Gastroesophageal sphincter (tissue), 4 donors: ENCODE measurements at places on chromosomes 4 and X. TPM values are rescaled to one million over a fixed set of nuclear protein-coding genes. Genes with fewer than 3 reads are reported as not detected.

DNA sequence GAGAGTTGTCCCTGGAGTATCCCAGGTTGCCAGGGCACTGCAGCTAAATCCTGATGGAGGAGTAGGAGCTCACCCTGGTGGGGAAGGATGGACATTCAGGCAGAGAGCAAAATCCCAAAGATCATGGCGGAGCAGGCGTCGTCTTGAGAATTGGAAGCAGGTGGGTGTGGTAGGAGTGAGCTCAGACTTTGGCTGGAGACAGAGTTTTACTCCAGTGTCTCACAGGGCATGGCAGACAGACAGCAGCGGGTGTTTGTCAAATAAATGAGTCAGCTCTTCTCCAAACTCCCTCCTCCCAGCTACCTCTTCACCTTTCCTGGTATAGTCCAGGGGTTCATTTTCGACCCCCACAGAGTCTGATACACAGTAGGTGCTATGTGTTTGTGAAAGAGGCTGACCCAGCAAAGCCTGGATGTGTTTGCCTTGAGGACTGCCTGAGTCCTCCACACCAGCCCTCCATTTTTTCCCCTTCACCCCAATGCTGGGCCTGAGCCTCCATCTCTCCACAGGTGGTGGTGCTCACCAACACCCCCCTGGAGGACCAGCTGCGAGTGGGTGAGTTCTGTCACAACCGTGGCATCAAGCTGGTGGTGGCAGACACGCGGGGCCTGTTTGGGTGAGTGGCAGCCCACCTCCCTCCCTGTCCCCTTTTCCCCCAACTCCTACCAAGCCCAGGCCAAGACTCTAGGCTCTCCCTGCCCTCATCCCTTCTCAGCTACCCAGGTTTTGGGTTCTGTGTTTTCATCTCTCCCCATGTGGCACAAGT is 6.9 kb downstream of the UBA1 start:
- ATAC-seq = peak; percentile 74

DNA sequence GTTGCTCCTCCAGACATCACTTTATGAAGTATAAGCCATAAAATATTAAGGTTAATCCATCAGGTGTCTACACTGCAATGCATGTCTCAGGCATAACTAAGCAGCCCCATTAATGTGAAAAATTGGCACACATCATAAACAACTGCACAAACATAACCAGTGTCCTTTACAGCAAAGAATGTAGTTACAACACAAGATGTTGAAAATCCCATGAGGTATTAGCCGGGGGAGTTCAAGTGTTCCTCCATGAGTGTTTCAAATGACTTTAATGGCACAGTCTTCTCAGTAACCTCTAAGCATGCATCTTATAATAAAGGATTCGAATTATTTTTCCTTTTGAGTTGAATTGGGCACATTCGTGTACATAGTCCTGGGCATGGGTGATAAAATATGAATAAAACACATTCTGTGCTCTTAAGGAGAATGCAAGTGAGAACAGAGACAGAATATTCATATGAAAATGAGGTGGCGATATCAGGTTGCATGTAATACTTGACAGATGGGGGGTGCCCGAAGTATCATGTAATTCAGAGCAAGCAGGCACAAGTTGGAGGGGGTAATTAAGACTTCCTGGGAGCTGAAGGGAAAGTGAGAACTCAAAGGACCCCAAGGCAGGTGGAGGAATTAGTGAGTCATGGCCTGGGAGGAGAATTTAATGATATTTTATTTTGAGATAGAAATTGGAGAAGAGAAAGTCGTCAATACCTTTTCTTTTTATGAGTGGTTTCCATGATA is 18.2 kb upstream of the VCX2 start:
- no peak for ATAC-seq

GRCh38 chr4:168076989-168077725 is 15.2 kb upstream of the ANXA10 start:
- ATAC-seq = no peak

- ATAC-seq = no peak
Observed at GRCh38 chr4:137623013-137623412, 90.7 kb upstream of the PCDH18 start.

- ATAC-seq = no peak
Observed at GRCh38 chrX:24412637-24413363, 52.3 kb upstream of the PDK3 start.

DNA sequence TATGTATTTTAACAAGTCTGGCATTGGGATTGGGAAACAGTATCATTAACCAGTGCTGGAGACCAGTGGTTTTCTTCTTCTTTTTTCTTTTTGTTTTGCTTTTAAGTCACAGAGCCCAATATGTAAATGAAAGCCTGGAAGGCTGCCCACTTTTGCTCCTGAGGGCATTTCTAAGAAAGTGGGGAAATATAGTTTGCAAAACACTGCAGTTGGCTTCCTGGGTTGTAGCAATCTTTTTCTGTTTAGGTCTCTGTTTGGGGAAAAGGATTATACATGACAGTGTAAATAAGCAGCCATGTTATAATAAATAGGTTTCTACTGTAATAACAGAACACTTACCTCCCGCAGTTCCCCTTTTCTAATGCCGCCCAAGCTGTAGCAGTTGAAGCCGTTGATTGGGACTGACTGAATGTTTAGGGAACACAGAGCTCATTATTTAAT is 105.5 kb downstream of the TMEM164 start:
- no peak for ATAC-seq

GRCh38 chr4:185099024-185099682 is 43.9 kb upstream of the SLC25A4 start:
- ATAC-seq = no peak

DNA sequence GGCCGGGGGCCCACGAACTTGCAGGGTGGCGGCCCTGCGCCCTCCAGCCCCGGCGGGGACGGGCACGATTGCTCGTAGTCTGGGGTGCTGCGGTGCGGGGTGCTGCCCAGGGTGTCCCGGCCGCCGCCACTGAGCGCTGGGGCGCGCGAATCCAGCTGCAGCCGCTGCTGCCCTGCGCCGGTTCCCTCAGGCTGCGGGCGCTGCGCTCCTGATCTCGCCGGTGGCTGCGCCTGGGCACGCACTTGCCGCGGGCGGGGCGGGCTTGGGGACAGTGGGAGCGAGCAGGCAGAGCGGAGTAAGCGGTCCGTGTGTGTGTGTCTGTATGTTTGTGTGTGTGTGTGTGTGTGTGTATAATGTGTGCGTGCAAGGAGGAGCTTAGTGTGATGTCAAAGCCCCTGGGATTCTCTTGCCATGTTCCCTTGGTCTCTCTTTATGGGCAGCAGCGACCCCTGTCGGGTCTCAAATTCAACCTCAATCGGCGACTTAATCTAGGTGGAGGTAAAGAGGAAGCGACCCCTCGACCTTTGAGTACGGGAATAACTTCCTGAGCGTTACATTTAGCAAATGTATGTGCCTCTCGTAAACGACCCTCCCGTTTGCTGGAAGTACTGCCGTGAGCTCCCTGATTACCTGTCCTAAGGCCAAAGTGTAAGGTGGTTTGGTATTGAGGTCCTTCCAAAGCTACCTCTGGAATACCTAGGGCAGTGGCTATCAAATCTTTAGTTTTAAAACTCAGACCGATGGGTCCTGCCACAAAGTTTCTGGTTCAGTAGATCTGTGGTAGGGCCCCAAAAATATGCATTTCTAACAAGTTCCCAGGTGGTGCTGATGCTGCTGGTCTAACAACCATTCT is at the start of gene RNF150:
Gene RNF150 (minus strand): TSS at position 324 of the 853 bp plus-strand sequence.
- ATAC-seq = peak; percentile 80

DNA sequence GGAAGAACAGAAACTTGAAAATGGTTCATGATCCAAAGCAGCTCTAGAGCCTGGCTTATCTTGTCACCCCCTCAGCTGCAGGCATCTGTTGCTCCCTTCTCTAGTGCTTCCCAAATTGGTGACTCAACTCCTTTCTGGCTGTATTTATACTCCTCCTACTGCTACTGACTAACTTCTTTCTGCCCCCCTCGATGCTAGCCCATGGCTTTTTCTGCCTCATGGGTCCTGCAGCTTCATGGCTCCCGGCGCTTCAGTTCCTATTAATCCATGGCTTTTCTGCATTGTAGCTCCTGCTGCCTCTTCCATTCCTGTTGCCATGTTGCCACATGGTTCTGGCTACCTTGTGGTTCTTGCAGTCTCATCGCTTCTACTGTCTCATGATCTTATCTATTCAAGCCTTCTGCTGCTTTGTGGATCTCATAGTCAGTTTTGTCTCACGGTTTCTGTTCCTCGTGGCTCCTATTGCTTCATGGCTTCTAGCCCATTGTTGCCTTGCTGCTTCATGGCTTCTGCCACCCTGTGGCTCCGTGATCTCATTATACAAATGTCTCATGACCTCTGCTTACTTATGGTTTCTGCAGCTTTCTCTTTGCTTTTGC is 48.1 kb downstream of the SMC1A start:
- ATAC-seq = no peak

DNA sequence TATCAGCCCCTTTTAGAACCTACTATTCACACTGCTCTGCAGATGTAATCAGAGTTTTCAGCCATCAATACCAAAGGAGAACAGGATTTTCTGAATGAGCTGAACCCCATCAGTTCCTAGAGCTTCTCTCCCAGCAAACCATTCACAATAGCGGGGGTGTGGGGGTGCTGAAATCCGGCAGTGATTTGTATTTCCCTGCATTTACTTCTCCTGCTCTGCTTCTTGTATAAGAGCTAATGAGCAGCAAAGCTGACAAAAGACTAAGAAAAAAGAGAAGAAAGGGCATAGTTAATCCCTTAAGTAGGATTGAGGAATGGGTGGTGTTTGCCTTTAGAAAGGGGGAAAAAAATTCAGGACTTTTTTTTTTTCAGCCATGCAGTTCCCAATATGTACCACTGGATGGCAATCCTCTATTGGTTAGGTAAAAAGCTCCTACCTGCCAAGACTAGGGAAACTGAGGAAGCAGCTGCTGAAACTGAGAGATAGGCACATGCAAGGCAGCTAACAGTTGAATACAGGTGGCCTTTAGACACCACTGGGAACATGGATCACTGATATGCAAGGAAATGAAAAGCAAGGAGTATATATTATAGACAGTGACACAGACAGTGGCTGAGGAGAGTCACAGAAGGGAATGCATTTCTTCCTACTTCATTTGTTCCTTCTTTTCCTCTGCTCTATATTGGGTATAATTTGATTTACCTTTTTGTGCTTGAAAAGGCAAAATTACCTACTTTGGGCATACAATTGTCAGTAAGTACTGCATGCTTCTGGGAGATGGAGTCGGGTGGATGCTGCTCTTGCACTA is 217.9 kb downstream of the HS6ST2 start:
- ATAC-seq = no peak

DNA sequence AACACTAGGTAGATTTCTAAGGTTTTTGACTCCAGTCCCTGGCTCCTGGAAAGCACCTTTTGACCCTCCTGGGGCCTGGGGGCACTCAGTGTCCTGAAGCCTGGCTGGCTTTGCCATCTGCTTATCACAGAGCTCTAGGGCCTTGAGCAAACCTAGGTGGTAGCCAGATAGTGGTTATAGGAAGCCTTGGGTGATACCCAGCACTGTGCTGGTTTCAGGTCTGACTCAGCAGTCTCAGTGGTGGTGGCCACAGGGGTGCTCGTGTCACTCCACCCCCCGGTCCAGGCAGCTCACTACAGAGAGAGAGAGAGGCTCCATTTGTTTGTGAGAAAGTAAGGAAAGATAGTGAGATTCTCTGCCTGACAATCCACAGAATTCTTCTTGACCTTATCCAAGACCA is 195.8 kb upstream of the ZFP42 start:
- no peak for ATAC-seq

- no peak for ATAC-seq
Observed at GRCh38 chr4:40850496-40850895, 100.7 kb downstream of the NSUN7 start.

DNA sequence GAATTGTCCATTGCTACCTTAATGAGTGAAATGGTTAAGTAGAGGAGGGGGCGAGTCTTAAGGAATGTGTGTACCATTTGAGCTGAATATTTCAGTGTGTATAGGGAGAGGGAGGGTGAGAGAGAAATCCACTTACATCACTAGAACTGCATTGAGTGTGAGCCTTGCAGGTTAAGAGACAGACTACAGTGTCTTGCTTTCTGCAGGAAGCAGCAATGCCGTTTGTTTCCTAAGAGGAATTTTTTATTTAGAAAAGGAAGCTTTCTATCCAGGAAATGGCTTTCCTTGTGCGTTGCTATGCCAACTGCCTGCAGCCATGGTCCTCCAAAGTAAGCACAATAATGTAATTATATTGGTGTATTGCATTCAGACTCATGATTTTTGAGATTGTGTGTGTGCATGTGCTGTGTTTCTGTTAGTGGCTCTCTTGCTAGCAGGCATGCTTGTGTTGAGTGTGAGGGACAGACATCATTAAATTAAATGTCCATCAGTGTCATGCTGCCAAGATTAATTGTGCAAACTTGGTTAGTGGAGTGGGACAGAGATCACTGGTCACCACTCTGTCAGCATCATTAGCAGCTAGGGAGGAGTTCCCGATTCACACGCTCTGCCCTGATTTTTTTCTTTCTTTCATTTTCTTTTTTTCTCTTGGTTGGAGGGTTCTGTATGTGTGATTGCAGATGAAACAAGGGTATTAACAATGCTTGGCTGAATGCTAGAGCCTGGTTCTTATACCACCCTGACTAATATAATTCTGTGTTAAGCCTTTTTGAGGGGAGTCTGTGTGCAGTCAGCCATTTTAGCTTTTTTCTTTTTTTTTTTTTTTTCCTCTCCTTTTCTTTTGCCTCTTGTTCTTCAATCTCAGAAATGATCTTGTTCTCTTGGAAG is 164.3 kb downstream of the RAPGEF2 start:
- ATAC-seq = no peak

DNA sequence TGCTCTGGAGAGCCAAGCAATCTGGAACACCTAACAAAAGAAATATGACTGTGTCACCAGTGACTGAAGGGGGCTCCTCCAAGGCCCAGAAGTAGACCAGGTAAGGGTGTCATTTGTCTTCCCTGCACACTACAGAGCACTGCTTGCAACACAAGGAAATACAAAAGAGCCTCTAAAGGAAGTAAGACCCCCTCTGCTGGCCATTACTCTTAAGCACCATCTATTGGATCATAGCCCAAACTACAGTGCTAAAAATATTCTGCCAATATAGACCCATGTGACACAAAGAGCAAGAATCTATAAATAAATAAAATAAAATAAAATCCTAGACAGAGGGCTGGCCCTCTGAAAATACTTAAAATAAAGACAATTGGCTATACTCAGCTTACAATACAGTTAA is 528.7 kb downstream of the TMA16 start:
- no peak for ATAC-seq

DNA sequence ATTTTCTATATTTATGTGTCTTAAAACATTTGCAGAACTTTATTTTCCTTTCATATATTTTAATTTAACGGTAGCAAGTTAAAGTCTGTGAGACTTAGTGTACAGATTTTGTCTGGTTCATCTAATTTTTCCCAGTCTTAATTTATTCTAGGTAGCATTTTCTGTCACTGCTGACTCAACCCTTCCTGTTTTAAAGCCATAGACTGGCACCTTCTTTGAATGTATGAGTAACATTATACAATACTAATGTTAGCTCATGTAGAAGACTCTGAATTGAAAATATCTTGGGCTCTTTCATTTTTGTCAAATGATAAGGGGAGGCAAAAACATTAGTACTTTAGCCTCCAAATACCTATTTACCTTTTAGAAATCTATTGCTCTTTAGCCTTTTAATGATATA is 43.6 kb downstream of the BLTP1 start:
- no peak for ATAC-seq

GRCh38 chrX:149877636-149878035 is 3.3 kb upstream of the MAGEA8 start:
- ATAC-seq = no peak

- ATAC-seq = no peak
Observed at GRCh38 chr4:1910643-1911042, 39.5 kb downstream of the NSD2 start.

The GAGE12F gene
- not detected for total RNA-seq

The CT45A2 gene
- total RNA-seq = not detected

The OCRL gene
- total RNA-seq = 48.8 TPM

The GRIA3 gene
- 2.5 TPM for total RNA-seq

The GABRG1 gene
- total RNA-seq = 0.94 TPM

The NCAPG gene
- total RNA-seq = 1.4 TPM

The TCEAL5 gene
- not detected for total RNA-seq
